ENCODE measurements at places on chromosomes 4 and X.
A peak's percentile ranks its signal among the peaks of the same experiment; 100 is the strongest.

DNA sequence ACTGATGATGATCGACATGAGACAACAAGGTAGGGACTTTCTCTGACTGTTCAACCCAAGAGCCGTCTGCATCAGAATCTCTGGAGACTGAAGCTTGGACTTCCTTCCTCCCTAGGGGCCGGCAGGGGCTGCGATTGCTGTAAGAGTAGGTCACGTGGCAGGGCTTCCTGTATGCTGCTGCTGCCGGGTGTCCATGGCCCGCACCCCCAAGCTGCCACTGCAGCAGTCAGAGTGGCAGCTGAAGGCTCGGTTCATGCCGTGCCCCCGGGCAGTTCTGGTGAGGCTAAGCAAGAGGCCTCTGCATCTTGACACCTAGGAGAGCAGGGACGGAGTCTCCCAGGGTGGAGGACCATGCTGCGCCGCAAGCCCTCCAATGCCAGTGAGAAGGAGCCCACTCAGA lies at the start of gene SASH3:
Gene SASH3, plus strand, starts transcription at position 203 of the 400 bp plus-strand sequence. Its CDS starts 149 bp downstream, at position 352.
- DNase-seq, result no peak

DNA sequence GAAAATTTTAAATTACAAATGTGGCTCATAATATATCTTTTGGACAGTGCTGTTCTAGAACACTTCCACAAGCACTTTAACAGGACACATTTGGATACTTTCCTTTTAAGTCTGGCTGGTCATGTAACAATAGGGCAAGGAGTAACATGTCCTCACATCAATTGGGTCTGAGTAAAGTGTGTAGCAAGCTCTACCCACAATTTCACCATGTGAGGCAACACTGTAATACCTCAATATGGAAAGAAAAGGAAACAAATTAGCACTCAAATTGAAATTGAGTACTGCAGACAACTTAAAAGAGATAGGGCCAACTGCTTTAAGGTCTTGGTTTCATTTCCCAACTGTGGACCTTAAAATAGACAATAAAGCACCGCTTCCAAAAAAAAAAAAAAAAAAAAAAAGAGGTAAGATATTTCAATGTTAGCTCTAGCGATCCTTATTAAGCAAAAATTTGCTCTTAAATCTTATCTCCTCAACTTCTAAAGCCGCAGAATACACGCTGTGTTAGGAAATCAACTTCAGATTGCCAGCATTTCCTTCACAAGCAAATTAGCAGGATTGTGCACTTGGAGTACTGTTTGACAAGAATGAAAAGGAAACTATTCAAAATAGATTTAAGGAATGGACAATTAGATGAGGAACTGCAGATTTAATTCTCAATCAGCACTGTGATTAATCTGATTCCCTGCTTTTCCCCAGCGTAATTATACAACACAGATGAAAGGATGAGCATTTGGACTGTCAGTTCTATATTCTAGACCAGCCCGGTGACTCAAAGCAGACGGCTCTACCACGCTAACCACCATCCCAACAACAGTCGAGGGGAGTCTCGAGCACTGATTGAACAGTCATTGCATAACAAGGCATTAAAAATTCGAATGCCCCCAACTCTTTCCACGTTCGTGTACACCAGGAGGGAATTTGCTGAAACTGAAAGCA lies 1.6 kb downstream of the CASK start:
- peak; percentile 31 for DNase-seq

DNA sequence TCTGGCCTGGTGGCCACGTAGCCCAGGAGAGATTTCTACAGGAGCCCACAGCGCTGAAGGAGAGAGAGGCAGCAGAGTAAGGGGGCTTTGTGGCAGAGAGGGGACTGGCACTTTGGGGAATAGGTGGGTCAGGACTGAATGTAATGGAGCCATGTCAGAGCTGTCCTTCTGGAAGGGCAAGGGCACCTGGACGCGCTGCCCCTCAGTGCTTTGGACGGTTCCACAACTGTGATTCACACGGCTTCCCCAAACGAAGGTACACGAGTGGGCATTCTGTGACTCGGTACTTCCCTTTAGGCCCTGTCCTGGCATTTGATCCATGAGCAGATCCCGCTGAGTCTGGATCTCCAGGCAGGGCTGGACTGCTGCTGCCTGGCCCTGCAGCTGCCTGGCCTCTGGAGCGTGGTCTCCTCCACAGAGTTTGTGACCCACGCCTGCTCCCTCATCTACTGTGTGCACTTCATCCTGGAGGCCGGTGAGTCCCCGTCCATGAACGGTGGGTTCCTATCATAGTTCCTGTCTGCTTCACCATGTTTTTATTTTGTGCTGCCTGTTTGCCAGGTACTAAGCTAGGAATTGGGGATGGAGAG lies 35.2 kb upstream of the MSANTD1 start:
- DNase-seq, result no peak

DNA sequence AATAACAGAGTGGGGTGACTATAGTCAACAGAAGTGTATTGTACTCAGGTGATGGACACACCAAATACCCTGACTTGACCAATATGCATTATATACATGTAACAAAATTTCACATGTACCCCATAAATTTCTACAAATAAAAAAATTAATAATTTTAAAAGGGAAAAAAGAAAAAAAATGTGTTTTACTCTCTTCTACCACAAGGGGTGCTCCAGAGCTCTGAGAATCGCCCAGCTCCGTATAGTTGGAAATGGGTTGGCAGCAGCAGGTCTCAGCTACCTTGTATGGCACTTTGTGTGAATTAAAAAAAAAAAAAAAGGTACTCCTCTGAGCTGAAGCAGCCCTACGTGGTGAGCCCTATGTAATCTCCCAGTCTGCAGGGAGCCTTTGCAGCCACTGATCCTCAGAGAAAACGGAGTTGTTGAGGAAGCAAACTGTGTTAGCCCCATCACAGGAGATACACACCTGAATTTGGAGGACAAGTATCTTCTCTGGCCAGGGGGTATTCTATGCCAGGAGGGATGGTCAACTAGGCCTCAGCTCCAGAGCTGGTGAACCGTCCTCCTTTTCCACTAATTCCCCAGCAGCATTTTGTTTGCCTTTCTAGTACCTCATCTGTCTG lies 17.2 kb upstream of the POLA1 start:
- no peak for DNase-seq

DNA sequence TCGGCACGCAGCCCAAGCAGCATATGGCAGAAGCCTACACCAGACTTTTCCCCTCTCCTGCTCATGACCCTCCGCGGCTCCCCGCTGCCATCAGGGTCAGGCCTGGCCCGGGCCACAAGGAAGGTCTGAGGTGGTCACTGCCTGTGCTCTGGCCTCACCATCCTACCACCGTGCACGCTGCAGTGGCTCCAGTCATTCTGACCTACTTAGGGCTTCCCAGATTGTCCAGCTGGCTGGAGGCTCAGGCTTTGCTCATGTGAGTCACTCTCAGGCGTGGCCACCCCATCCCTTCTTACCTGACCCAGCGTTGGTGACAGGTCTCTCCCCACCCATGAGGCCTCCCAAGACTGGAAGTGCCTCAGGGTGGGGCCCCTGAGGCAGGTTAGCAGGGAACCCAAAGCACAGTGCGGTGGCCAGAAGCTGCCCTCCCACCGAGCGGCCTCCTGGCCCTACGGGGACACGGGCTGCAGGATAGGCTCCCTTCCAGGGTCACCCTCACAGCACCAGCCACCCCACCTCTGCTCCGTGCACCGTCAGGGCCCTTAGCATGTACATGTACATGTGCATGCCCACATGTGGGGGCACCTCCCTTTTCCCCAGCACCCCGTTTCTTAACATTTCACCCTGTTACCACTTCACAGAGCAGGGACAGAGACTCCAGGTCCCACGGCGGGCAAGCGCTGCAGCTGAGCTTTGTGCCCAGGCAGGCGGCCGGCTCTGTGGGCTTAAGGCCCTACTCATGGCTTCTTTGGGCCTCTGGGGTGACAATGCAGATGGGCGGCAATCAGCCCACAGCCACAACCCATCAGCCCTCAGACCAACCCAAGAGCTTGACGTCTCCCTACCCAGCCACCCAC lies 2.2 kb downstream of the TREX2 start:
- no peak for DNase-seq

DNA sequence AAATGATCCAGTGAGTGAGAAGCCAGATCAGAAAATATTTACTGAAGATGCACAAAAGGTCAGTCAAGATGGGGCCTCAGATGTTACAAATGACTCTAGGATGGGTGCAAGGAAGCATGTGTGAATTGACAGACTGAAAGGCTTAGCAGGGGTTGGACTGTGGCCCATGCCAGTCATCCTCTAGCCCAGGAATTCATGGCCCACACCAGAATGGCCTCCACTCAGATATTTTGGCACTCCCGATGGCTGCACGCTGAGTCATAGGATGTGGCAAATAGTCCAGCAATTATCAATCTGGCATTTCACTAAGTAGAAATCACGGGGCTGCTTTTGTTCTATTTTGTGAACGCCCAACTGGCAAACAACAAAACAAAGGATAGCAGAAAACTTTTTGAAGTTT lies 406.5 kb downstream of the IQCM start:
- DNase-seq, result peak; percentile 75

- peak; percentile 82 for DNase-seq
Observed at GRCh38 chrX:151825925-151826485, 86.7 kb upstream of the MAGEA4 start.

DNA sequence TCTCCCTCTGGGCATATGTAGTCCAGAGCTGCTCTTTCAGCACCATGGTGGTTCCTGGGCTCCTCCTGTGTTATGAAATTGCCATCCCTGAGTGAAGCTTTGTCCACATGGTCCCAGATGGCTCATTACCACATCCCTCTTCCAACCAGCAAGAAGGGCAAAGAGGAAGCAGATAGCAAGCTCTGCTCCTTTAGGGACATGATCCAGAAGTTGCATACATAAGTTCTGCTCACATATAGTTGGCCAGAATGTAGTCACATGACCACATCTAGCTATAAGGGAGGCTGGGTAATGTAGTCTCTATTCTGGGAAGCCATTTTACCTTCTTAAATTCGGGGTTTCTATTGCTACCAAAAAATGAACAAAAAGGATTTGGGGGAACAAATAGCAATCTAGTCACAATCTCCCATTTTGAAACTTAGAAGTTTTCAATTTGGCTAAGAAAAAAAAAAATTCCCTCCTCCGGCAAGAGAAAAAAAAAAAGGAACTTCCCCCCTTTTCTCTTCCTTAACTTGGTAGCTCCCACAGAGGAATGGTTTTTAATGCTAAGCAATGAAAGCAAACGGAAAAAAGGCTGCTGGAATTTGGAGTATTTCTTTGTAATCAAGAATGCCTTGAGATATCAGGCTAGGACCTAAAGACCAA lies 88.2 kb upstream of the USP9X start:
- peak; percentile 77 for DNase-seq

- no peak for DNase-seq
Observed at GRCh38 chr4:11949355-11949754, 520.7 kb upstream of the HS3ST1 start.

DNA sequence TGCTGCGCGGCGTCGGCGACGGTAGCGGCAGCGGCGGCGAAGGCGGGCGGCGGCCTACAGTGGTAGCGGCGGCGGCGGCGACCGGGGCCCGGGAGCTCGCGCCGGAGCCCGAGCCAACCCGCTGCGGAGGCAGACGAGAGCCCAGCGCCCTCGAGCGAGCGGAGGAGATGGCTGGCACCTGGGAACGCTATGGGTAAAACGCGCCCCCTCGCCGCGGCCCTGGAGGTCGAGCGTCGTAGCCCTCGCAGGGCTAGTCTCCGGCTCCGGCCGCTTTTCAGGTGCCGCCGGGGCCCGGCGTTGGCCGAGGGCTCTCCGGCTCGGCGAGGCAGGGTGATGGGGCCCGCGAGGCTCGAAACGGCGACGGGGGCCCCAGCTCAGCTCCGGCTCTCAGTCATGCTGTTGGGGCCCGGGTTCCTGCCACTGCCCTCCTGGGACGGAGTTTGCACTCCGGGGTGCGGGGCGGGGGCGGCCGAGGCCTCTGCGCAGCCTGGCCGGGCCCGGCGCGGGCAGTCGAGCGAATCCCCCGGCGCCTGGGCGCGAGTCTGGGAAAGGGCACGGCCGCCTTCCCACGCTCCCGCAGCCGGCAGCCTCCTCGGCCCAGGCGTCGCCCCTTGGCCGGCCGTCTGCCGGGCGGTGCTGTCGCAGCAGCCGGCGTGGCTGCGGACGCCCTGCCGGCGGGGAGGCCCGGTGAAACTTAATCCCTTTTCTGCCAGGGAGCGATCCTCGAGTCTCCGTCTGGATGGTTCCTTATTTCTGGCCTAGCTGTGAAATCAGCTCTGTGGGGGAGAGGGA lies 768 bp downstream of the MID2 start:
- peak; percentile 40 for DNase-seq

DNA sequence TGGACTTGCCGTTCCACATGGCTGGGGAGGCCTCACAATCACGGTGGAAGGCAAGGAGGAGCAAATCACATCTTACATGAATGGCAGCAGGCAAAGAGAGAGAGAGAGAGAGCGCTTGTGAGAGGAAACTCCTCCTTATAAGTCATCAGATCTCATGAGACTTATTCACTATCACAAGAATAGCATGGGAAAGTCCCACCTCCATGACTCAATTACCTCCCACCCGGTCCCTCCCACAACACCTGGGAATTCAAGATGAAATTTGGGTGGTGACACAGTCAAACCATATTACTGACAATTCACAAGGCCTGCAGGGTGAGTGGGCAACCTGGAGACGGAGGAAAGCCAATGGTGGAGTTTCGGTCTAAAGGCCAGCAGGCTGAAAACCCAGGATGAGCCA lies 394.3 kb upstream of the TRAM1L1 start:
- no peak for DNase-seq

DNA sequence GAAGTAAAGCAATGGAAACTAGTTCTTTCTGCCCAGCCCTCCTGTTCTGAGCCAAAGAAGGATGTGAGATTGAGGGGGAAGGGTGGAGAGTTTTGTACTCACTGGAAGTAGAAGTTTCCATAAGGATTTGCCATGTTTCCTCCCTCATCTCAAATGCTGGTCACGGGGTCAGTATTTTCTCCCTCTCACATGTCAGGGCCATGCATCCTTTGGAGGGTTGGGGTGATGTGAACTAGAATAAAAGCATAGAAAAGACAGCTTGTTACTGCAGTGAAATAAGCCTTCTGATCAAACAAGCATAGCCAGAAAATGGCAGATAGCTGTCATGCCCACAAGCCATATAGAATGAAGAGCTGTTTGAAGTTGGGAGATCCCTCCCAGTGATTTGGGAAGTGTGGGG lies 79.7 kb downstream of the KIT start:
- no peak for DNase-seq

DNA sequence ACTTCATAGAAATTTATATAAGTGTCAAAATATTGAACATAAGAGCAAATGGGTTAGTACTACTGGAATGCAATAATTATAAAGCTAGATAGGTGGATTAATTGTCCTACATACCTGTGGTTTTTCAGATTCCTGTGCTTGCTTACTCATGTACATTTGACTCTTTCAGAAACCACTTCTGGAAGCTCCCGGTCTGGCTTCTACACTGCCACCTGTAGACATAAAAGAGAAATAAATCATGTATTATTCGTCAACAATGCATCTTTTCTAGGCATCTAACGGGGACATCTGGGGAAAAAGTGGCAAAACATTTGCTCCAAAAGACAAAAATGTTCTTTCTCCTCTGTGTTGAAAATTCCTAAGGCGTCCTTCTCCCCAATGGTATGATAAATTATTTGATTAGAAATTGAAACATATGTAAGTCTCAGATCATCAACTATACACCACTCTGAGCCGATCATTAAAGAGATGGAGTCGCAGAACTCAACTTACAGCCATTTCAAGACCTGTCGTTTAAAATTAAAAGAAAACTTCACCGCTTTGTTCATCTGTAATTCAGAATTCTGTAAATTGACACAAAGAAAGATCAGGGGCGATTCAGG lies 648.7 kb upstream of the DIPK2B start:
- peak; percentile 90 for DNase-seq

- DNase-seq, result no peak
Observed at GRCh38 chr4:5972571-5972970, 45.7 kb downstream of the C4orf50 start.
